ENCODE measurements at places on chromosomes 7 and 10.

DNA sequence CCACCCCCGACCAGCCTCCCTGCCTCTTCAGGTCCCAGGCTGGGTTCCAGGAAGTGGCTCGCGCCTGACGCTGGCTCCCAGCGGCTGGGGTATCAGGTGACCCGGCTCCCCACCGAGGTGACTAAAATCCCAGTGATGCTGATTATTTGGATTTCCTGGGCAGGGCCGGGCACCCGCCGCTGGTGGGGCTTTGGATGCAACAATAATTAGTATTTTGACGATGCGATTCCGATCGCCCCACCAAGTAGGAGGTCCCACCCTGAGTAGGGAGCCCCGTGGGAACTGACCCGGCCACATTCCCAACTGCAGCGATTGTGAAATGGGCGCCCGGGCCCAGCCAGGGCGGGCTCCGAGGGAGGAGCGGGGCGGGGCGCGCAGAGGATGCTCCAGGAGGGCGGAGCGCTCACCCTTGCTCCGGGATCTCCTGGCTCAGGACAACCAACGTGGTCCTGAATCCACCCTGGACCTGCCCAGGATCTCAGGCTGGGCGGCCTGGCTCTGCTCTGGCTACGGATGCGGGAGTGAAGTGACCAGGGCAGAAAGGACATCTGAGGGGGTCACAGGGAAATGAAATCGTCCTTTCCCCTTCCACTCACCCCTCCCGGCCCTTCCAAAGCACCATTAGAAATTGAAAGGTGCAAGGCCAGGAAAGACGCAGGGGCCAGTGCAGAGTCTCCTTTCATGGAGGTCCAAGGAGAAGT lies 32.6 kb downstream of the DUSP5 start:
- peak; percentile 48 for DNase-seq

DNA sequence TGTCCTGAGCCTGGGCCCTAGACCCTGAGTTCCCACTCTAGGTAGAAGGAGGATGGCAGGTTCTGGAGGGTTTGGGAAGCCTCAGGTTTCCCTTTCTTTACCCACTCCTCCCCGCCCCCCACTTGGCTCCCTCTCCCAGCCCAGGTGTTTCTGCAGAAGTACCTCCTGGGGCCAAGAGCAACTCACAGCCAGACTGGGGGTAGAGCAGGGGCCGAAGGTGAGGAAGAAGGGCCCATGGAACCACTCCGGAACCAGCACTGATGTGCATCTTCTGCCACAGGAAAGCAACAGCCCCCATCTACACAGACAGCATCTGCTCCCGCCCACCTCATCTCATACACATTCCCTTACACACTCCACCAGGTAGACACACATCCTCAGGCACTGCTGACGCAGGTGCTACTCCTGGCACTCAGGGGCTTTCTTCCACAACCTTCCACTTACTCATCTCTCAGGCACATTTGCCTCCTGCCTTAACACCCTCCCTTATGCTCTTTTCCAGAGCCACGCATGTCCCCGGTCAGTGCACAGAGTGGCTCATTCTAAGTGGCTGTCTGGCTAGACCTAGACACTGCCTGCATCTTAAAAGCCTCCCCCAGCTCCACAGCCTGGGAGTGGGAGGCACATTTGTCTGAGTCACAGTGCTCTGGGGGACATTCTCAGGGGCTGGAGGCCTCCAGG lies 1.8 kb downstream of the EPHB6 start:
- no peak for DNase-seq

DNA sequence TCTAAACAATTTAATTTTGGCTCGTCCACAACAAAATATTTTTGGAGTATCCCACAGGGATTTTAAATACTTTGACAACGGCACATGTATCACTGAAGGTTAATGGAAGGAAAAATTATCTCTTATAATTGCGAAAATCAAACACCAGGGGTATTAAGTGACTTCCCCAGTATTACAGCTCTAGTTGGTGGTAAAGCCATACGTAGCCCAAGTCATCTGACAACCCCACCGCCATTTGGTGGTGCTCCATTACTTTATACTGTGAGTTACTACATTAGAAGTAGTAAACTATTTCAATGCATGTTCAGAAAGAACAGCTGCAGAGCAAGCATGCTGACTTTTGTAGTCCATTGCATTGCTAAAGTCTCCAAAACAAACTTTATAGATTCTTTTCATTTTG lies 179.7 kb downstream of the HGF start:
- no peak for DNase-seq

- DNase-seq, result no peak
Measured at GRCh38 chr10:32790483-32790882, 167.5 kb downstream of the ITGB1 start.

GRCh38 chr10:116526219-116526618 lies 19.5 kb upstream of the PNLIP start:
- no peak for DNase-seq

- no peak for DNase-seq
Measured at GRCh38 chr7:26356229-26356628, 64.6 kb downstream of the SNX10 start.

GRCh38 chr7:78124216-78124615 lies 325.6 kb downstream of the PHTF2 start:
- DNase-seq, result peak; percentile 40

- no peak for DNase-seq
Measured at GRCh38 chr7:121500360-121501058, 104.4 kb upstream of the FAM3C start.

- DNase-seq, result no peak
Measured at GRCh38 chr7:120695848-120696247, 162.1 kb downstream of the TSPAN12 start.

GRCh38 chr7:44222074-44222473 lies 21.3 kb downstream of the YKT6 start:
- DNase-seq, result peak; percentile 76

DNA sequence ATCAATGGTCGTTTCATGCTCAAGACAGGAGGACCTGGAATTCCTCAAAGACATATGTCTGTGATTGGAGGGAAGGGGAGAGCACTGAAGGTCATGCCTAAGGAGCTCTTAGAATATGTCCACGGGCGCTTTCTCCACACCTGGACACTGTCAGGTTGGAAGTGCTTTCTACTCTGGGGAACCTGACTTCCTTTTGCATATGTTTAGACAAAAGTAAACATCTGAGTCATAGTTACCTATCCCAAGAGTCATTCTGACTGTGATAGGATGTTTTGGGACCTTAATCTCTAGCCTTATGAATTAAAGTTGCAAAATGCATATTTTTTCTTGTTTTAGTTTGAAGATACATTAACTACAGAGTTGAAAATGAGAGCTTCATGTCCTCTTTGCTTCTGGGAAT lies 251.7 kb downstream of the KLF6 start:
- DNase-seq, result no peak

- no peak for DNase-seq
Measured at GRCh38 chr7:117044664-117045063, 91.4 kb downstream of the ST7 start.

GRCh38 chr10:72593963-72594362 lies 31.9 kb downstream of the MICU1 start:
- DNase-seq, result no peak

GRCh38 chr10:99619090-99619800 lies 994 bp downstream of the SLC25A28 start:
- no peak for DNase-seq

GRCh38 chr7:120665068-120665467 lies 192.9 kb downstream of the TSPAN12 start:
- DNase-seq, result no peak

- no peak for DNase-seq
Measured at GRCh38 chr7:79930604-79931003, 204.0 kb upstream of the GNAI1 start.

GRCh38 chr7:22142572-22142971 lies 196.9 kb upstream of the CDCA7L start:
- DNase-seq, result no peak

DNA sequence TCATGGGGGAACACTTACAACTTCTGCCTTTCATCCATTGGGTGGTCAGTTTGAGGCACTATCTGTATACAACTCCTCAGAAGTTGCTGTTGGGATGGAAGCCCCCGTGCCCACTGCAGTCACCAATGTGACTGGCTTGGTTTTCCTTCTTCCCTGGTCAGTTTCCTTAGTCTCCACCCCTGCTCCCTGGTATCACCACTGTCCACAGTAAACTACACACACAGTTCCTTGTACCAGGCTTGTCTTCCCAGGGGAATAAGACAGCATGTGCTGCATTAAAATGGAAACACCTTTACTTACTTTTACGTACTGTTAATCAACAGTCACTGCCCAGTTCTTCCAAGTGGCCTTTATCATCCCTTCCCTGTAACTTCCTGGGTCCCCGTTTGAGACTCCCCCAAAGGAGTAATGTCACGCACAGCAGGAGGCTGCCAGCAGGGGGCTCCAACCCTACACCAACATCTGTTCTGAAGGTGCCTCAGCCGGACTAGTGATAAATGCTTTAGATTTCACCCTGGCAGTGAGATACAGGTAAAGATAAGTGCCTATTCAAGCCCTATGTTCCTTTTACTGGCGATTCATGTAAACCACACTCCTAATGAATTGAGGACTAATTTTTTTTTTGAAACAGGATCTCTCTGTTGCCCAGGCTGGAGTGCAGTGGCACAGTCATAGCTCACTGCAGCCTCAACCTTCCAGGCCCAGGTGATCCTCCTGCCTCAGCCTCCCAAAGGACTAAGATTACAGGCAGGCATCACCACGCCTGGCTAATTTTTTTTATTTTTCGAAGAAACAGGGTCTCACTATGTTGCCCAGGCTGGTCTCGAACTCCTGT lies 45.3 kb upstream of the PIK3AP1 start:
- DNase-seq, result peak; percentile 13

DNA sequence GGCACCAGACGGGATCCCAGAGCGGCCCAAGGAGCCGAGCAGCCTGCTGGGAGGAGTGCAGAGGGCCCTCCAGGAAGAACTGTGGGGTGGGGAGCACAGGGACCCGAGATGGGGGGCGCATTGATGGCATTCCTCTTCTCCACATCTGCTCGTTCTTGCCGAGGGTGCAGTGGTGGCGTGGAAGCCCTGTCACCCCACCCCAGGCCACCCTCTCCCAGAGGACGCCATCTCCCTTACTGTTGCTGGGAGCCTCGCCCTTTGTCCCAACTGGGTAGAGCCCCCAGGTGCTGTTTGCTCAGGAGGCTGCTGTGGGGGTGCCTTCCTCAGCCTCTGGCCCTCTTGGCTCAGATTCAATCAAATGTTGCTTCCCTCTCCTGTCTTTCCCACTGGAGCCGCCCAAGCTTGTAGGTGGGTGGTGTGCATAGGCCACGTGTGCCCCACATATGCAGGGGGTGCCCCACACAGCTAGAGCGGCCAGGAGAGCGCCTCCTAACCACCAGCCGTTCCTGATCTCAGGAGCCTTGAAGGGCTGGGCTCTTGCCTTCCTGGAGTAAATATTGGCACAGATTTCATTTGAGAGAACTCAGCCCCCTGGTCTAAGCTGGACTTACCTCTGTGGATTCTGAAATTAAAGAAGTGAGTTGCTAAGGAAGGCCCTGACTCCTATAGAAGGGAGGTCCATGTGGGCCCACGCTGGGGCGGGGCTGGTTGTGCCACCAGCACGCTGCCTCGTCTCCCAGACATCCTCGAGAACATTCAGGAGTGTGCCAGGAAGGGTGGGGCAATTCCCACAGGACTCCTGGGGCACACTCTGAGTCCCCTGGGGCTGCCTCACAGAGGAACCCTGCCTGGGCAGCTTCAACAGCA lies 39.2 kb downstream of the ZNF467 start:
- DNase-seq, result peak; percentile 13

GRCh38 chr10:132910186-132910880 lies 32.0 kb downstream of the CFAP46 start:
- DNase-seq, result no peak

DNA sequence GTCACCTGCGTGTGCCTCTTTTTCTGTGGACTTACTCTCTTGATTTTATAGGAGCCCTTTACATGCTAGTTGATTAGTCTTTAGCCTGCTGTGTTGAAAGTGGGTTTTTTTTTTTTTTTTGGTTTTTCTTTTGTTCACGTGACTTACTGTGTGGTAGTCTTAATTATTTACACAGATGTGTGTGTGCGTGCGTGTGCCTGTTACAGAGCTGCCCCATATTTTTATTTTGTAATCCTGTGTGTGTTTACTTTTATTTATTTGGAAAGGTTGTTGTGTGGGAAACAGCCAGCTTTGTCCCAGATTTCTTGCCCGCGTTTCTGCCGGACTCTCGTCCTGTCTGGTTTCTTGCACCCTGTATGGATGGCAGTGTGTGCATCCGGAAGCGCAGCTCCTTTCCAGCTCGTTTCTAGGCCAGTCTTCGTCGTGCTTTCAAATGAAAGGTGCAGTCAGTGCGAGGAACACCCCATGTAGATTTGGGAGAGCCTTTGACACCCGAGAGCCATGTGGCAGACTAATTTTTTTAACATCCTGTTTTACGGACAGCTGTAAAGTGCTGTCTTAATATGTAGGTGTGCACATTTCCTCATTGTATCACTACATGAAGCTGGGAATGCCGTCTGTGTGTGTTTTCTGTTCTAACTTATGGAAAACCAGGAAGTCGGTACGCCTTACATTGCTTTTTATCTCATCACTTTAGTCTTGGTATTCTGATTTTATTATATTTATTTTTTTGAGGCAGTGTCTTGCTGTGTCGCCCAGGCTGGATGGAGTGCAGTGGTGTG lies 55.6 kb downstream of the DNAJB6 start:
- no peak for DNase-seq

- DNase-seq, result no peak
Measured at GRCh38 chr7:137110535-137110934, 233.0 kb downstream of the PTN start.

GRCh38 chr10:8361510-8361844 lies 307.0 kb downstream of the GATA3 start:
- DNase-seq, result no peak

GRCh38 chr10:102229810-102230263 lies 3.7 kb downstream of the ELOVL3 start:
- peak; percentile 70 for DNase-seq

GRCh38 chr7:92244808-92245486 lies 767 bp downstream of the KRIT1 start:
- no peak for DNase-seq

DNA sequence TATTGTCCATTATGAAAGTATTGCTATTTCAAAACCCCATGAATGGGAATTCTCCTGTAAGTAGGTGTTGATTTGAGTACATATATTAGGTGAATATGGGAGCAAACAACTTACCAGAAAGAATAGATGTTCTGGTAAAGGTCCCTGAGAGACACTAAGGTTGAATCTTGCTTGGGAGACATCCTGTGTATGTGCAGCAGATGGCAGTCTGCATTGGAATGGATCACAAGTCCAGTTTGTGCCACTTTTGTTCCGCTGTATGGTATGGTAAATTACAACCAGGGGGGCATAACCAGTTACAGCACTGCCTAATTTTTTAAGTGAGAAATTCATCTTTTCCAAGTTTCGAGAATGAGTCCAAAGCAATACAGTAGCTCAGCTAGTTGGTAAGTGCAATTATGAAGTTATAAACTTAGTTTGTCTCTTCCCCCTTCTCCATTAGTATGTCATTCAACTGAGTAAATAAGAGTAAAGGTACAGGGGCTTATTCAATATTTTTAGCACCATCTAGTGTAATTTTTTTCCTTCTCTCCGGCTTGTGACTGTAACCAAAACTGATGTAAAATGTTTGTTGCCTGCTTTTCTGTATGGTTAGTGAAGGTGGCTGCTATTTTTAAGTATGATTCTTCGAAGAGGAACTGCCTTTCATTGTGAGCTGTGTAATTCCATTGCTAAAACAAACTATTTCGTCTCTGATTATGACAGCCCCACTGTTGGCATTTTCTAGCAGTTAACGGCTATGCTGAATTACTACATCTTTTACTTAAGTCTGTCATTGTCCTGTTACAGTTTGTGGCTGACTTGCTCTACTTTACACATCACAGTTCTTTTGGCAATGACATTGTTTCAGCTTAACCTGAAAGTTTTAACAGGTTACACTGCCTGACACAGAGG lies 2.8 kb downstream of the MCU start:
- no peak for DNase-seq

Data from NCI-H2171 treated with DMSO at 0.1 percent for 48 hours (cell line).